MCF 10A (cell line): ENCODE measurements at places on chromosomes 1 and 21.

DNA sequence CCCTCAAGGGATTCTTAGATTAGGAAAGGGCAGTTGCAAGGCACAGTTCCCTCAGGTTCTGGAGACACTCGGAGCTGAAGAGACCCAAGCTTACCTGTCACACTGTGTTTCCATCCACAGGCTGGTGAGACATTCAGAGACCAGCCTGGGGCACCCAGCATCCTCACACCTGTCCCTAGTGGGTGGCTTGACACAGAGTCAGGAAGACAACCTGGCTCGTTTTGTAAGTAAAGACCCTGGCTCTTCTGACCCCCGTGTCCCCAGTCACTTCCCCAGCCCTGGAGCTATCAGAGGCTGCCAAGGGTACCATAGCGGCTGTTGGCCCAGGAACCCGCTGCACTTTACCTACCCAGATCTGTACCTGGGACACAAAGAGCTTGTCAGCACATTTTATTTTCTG is 409.8 kb downstream of the MATN1 start:
- H3K4me1 ChIP-seq = no peaks in the 10 kb centered on the region
- H3K36me3 ChIP-seq = no peaks in the 10 kb centered on the region
- H3K4me3 ChIP-seq = no peak overlapping the region

DNA sequence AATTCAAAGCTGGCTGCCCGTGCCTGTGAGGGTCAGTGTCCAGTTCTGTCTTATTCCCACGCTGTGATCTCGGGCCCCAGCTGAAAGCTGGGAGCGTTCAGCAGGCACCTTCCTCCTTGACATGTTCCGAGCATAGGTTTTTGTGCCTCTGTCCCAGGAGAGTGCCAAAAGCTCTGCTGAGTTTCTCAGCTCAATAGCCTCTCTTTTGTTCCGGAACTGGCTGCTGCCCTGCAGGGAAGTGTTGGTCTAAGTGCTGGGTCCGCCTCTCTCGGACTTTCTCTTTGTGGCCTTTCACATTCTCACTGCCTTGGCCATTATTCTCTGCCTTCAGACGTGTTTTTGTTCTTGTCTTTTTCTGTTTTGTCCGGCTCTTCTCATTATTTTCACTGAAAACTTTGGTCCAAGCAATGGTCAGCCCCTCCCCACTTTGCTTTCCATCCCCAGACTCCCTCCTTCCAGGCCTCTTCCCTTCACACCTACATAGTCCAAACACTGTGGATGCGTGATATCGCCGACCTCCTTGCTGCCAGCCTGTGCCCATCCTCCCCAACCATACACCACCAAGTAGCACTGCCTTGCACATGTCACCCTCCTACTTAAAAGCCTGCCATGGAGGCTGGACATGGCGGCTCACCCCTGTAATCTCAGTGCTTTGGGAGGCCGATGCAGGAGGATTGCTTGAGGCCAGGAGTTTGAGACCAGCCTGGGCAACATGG is 233.8 kb downstream of the RHOU start:
- H3K27ac ChIP-seq = no peak overlapping the region
- no peak for DNase-seq
- peaks cover 16% of the 10 kb centered on the region for H3K4me1 ChIP-seq
- H3K36me3 ChIP-seq = no peaks in the 10 kb centered on the region
- H3K4me3 ChIP-seq = no peak overlapping the region

DNA sequence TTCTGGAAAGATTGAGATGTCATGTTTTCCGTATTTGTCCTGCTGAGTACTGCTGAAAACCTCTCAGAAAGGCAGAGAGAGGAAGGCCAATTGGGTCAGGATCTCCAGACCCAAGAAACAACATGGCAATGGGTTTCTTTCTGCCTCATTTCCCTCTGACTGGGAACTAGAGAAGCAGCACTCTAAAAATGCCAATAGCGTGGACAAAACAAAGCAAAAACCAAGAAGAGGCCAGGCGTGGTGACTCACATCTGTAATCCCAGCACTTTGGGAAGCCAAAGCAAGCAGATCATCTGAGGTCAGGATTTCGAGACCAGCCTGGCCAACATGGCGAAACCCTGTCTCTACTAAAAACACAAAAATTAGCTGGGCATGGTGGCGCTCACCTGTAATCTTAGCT is 18.3 kb downstream of the TNFRSF9 start:
- H3K4me1 ChIP-seq = no peaks in the 10 kb centered on the region
- no peak for DNase-seq
- H3K27me3 ChIP-seq = peaks cover 18% of the 10 kb centered on the region
- H3K36me3 ChIP-seq = no peaks in the 10 kb centered on the region

GRCh38 chr1:108801101-108801500 is 54.6 kb downstream of the STXBP3 start:
- no peaks in the 10 kb centered on the region for H3K27me3 ChIP-seq
- H3K4me1 ChIP-seq = peaks cover 7% of the 10 kb centered on the region
- no peak for DNase-seq
- H3K36me3 ChIP-seq = peaks cover 83% of the 10 kb centered on the region
- peak overlapping the region; percentile 72 for H3K27ac ChIP-seq
- no peak overlapping the region for H3K4me3 ChIP-seq

GRCh38 chr1:74679811-74680210 is 6.2 kb upstream of the ERICH3 start:
- no peak overlapping the region for H3K27ac ChIP-seq
- H3K4me1 ChIP-seq = no peaks in the 10 kb centered on the region
- no peaks in the 10 kb centered on the region for H3K27me3 ChIP-seq

- H3K36me3 ChIP-seq = peaks cover 7% of the 10 kb centered on the region
- H3K4me3 ChIP-seq = no peak overlapping the region
- H3K27ac ChIP-seq = no peak overlapping the region
Measured at GRCh38 chr1:48677306-48678287, 99.1 kb downstream of the BEND5 start.

GRCh38 chr1:23217421-23218115 is at the start of gene HTR1D:
TSS of gene HTR1D (minus strand) at chr1:23217502. CDS start at chr1:23194219, 23,283 bp downstream.
- peak within 1 kb of the TSS; percentile 65 for H3K4me3 ChIP-seq
- no peak for DNase-seq
- H3K4me1 ChIP-seq = no peaks in the 10 kb centered on the region
- no peaks in the 10 kb centered on the region for H3K36me3 ChIP-seq

DNA sequence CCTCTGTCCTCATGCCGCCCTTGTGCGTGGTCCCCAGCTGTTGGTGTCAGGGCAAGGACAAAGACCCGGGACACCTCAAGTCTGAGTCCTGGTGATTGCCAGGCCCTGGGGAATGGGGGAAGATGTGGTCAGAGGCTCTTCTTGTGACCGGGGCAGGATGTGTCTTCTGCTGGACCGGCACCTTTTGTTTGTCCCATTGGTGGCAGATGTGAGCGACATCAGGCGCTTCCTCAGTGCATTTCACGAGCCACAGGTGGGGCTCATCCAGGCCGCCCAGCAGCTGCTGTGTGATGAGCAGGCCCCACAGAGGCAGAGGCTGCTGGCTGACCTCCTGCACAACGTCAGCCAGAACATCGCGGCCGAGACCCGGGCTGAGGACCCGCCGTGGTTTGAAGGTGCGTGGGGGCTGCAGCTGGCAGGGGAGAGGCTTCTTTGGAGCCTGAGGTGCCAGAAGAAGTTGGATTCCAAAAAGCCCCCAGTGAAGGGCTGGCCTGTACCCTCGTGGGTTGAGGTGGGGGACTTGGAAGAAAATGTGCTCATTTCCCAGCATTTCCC is 8.4 kb downstream of the DFFB start:
- peaks cover 15% of the 10 kb centered on the region for H3K36me3 ChIP-seq
- H3K27me3 ChIP-seq = no peaks in the 10 kb centered on the region
- no peak for DNase-seq
- no peak overlapping the region for H3K4me3 ChIP-seq
- no peaks in the 10 kb centered on the region for H3K4me1 ChIP-seq

DNA sequence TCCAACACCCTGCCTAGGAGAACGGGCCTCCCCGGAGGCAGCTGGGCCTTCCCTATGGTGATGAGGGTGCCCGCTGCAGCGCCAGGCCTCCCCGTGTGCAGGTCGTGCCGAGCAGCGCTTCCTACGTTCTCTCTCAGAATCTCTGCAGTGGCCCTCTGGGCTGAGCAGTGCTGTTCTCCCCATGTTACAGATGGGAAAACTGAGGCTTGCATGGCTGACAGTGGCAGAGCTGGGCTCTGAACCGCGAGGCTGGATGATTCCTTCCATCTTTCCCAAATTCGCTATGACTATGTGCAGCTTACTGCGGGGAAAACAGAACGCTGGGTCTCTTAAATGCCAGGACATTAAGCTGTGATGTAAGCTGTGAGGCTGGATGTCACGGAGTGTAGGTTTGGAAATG is 8.9 kb downstream of the KLHL21 start:
- no peak for DNase-seq
- peaks cover 87% of the 10 kb centered on the region for H3K36me3 ChIP-seq
- peaks cover 4% of the 10 kb centered on the region for H3K4me1 ChIP-seq
- no peaks in the 10 kb centered on the region for H3K27me3 ChIP-seq
- no peak overlapping the region for H3K4me3 ChIP-seq
- no peak overlapping the region for H3K27ac ChIP-seq
